ENCODE measurements at places on chromosomes 1 and 21.

- DNase-seq: no peak
These were observed 179.2 kb upstream of the LMO4 start for GRCh38 chr1:87149241-87150041.

DNA sequence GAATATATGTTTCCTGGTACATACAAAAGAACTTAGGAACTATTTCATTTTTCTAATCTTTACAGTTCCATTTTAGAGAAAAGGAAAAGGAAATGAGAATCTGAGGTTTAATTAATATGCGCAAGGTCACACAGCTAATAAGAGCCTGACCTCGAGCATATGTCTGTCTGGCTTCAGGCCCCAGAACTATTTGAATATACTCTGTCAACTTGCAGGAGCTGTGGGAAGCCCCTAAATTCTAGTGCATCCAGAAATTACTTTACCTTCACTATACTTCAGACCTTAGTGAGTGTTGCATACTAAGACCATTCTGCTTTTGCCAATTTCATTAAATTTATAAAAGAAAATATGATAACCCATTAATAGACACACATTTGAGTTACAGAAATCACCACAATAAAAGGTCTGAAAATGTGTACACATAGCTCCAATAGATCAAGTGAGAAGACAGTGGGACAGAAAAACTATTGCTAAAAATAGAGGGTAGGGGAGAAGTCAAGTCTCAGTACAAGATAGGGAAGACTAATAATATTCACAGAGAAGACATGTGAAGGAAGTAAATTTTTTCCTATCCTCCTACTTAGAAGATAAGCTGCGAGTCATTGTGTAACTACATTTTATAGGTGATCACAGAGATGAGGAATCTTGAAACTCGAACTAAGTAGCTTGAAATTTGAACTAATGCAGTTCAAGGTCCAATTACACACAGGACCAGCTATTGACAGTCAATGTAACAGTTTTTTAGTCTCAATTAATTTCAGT is 3.8 kb downstream of the RGS13 start:
- no peak for DNase-seq

- no peak for DNase-seq
These were observed 34.9 kb downstream of the PDPN start for GRCh38 chr1:13618483-13618882.

- DNase-seq: no peak
These were observed 133.3 kb upstream of the C1orf105 start for GRCh38 chr1:172287208-172287607.

- DNase-seq: no peak
These were observed 25.0 kb downstream of the SRSF4 start for GRCh38 chr1:29156543-29157268.

DNA sequence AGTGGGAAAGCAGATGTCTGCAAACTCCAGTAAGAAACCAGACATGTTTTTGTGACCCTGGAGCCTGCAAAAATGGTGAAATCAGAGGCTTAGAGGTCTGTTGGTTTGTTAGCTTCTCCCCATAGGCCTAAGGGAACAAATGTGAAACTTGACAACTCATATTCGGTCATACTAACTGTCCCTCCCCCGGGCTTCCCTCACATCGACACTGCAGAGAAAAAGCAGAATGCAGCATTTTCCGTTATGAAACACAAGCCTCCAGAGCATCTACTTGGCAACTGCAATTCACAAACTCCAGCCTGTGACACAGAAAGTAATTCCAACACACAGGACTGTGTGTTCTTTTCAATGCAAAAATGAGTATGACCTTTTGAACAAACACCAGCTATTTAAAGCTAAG is 3.7 kb downstream of the KCNA2 start:
- DNase-seq: no peak

DNA sequence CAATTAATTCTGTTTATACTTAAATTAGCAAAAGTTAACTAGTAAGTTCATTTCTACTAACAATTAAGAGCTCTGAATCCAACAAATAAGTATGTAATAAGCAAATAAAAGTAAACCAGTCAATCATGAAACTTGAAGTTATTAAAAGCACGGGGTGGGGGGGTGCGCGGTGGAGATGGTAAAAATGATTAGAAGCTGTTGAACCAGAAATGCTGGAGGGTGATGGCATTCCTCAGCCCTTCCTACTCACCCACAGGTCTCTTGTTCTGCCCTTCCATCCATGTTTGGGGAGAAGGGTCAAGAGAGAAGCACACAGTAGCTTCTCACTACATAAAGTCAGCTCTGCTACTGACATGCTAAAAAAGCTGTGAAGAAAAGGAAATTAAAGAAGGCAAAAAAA is 63.5 kb downstream of the AKT3 start:
- DNase-seq: no peak

GRCh38 chr1:115113766-115114165 is 24.5 kb upstream of the TSPAN2 start:
- no peak for DNase-seq

GRCh38 chr1:149963358-149963757 is 26.7 kb upstream of the MTMR11 start:
- DNase-seq: no peak

DNA sequence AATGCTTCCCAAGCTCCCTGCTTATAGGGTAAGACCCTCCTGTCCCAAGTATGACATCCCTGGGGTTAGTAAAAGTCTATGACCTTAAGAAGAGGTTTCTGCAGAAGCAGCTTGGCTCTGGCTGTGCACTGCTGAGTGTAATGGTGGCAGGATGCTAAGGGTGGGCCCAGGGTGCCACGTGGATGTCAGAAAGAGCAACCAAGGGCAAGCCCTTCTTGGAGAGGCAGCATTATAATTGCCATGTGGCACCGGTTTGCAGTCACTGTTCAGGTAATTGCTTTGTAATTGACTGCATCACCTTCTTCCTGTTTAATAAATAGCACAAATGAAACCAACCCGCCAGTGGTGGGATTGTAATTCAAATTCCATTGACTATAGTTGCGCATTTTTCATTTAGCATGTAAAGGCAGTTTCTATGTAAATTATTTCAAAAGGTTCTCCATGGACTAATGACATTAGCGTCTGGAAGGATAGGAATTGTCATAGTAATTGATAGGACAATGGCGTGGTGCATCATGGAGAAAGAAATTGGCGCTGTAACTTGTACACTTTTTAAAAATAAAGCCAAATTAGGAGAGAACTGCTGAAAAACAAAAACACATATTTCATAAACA is 490.6 kb upstream of the VAMP3 start:
- DNase-seq: no peak

- peak; percentile 69 for DNase-seq
These were observed 839.0 kb downstream of the LRRIQ3 start for GRCh38 chr1:73359001-73359400.

DNA sequence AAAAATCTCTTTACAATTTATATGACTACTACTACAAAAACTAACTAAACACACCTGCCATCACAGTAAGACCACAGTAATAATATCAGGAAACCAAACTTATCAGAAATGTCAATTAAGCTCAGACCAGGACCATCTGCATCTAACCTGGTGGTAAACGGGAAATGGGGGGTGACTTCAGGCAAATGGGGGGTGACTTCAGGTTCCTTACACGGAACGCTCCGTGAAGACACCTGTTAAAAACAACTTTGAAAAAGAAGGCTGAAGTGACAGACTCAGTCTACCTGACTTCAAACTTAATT is 15.8 kb downstream of the PRDM15 start:
- no peak for DNase-seq

- DNase-seq: no peak
These were observed 609 bp upstream of the CHTOP start for GRCh38 chr1:153633161-153633753.

DNA sequence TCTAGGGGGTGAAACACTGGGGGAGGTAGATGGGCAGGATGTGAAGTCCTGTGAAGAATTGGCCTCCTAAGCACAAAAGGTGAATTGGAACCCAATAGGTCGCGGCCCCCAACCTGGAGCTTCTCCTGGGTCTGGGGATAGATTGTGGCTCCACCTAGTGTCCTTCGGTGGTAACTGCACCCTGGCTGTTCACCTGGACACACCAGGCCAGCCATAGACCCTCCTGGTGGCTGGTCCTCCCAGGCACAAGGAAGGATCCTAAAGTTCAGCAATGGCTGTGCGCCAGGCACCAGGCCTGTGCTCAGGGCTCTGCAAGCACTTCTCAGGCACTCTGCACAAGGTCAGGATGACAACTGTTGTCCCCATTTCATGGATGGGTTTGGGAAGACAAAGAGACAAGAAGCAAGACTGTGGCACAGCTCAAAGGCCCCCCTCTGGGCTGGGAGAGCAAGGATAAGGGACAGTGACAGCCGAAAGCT is 13.5 kb downstream of the ESPN start:
- DNase-seq: peak; percentile 38

DNA sequence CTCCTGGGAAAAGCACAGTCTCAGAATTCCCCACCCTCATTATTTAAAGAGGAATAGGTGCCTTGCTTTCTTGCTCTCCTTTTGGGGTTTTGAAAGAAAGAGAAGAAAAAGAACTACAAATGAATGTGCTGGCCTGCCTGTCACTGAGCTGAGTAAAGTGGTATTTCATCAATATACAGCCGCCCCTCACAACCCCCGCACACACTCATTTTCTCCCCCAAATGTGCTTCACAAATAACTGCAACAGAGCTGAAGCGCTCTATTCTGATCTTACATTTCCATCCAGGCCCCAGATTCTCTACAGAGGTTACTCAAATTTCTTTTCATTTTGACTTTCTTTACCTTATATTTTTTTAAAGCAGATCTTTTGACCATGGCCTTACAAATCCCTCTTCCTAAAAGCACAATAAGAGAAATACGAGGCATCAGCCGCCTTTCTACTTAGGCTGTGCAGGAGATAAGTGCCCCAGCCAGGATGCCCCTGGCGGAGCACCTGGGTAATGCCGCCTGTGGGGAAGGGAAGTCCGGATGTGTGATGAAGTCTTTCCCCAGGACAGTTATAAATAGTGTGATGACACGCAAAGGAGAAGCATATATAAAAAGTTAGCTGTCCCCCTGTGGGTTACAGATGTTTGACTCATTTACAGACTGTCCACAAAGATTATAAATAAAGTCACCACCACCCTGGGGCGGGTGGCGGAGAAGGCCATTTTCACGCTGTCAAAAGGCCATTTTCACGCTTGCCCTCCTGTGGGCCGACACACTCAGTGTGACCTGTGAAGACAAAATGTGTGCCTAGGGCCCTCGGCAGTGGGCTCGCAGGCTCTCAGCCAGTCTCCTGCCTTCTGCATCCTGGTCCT is 6.5 kb downstream of the KCNN3 start:
- DNase-seq: no peak

DNA sequence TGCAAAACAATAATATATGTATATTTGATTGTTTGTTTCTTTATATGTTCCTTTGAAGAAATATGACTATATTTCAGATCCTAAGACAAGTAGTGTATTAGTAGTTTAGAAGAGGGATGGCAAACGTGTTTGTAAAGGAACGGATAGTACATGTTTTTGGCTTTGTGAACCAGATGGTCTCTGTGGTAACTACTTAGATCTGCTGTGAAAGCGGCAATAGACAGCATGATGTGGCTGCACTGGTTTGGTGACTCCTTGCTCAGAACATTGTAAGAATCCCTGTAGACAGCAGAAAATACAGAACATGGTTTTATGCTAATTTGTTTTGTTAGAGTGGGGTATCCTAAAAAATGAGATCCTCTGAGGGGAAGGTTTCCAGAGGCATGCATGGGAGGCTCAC is 3.1 kb downstream of the ACADM start:
- no peak for DNase-seq

DNA sequence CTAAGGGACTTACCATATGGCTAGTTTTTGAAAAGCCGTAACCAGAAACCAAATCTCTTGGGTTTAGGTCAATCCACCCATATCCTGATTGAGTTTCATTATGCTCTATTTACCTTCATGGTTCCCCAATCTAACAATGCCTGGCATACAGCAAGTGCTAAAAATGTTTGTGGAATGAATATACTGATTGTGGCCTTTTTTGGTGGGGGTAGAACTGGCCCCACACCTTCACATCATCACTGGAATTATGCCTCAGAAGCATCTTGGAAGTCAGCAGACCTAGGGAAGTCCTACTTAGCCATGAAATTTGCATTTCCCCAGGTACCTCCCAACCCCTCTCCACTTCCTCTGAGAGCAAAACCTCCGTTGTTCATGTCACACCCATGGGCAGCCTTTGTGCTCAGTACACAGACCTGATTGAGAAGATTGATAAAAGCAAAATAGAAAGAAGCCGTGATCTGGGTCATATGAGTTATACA is 17.8 kb upstream of the SLAMF1 start:
- no peak for DNase-seq

- no peak for DNase-seq
These were observed 48.0 kb upstream of the ITPKB start for GRCh38 chr1:226787071-226787470.

GRCh38 chr1:30010506-30011106 is 712.8 kb downstream of the MATN1 start:
- no peak for DNase-seq

GRCh38 chr21:29737186-29737585 is 202.6 kb downstream of the GRIK1 start:
- no peak for DNase-seq

- DNase-seq: no peak
These were observed 4.0 kb downstream of the TCHHL1 start for GRCh38 chr1:152084853-152085252.

DNA sequence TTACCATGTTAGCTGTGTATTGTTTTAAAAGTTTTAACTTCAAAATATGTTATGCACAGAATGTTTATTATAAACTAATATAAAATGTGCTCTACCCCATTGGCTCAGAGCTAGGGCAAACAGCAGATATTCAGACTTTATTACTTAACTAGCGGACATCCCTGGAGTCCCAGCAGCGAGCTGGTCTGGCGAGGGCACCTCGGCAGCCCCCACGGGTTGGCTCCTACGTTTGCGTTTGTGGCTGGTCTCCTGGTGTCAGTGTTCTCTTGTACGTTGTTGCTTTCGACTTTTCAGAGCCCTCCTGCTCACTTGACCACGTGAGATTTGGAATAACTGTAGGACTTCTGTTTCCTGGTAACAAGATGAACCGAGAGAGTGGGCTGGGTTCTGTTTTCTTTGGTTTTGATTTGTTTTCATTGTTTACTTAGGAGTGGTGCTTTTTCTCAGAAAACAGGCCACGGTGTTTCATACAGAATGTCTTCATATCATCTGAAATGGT is 44.5 kb downstream of the CBS start:
- no peak for DNase-seq

DNA sequence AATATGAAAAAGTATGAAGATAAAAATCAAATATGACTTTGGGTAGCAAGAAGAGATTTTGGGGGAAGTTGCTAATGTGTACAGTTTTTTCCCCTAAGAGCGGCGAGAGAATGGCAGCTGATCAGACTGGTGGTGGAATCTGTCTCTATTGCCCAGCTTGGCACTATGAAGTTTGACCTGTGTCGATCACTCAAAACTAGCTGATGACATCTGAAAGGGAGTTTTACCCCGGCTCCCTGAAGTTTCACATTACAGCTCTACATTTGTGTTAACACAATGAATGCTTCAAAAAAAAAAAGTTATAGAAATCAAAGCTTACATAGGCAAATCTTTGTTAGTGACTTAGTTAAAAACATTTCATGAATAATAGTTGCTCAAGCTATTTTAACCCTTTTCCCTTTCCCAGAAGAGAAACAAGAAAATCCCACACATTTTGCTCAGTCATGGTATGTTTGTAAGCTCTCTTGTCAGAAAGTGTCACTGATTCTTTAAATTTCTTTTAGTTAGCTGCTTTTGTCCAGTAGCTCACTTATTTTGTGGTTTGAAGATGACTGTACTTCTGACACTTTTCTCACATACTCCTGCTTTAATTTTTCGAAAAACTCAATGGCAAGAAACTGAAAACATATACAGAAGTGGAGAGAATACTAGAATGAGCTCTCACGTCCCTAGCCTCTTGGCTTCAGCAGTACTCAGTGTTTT is 41.3 kb downstream of the DYRK1A start:
- DNase-seq: no peak

Measured in NCI-H1930 (cell line).